Endothelial cell of umbilical vein (primary cell): ENCODE measurements at places on chromosomes 12 and 14.

- H3K36me3 ChIP-seq = no peaks in the 10 kb centered on the region
- no peak for DNase-seq
- no peaks in the 10 kb centered on the region for H3K4me1 ChIP-seq
- H3K4me3 ChIP-seq = no peak overlapping the region
- no peak overlapping the region for H3K27ac ChIP-seq
Measured at GRCh38 chr14:37643701-37644100, 48.3 kb downstream of the TTC6 start.

DNA sequence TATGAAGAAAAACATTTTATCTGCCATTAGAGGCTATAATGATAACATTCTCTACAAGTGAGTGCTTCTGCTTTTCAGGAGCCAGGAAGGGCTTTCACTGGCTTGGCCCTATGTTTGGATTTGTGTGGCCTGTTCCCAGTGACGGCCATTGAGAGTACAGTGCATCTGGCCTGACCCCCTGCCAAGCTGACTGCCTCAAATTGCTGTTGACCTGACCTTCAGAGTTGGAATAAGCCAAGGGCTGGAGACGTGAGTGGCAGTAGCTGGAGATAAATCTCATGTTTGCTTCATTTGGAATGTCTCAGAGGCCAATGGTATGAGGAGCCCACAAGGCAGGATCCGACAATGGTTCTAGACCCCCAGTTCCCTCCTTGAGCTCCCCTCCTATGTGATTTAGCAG is 28.3 kb upstream of the PLEKHG7 start:
- no peaks in the 10 kb centered on the region for H3K4me1 ChIP-seq
- no peak for DNase-seq
- no peak overlapping the region for H3K27ac ChIP-seq
- no peaks in the 10 kb centered on the region for H3K36me3 ChIP-seq

- no peaks in the 10 kb centered on the region for H3K36me3 ChIP-seq
- H3K27ac ChIP-seq = no peak overlapping the region
Measured at GRCh38 chr14:20631023-20631879, 10.2 kb downstream of the OR6S1 start.

- no peak overlapping the region for H3K4me3 ChIP-seq
- H3K36me3 ChIP-seq = peaks cover 3% of the 10 kb centered on the region
- no peak overlapping the region for H3K27ac ChIP-seq
- no peaks in the 10 kb centered on the region for H3K4me1 ChIP-seq
- DNase-seq = peak; percentile 63
- H3K27me3 ChIP-seq = no peaks in the 10 kb centered on the region
Measured at GRCh38 chr12:6735448-6736191, 11.8 kb downstream of the COPS7A start.

GRCh38 chr14:101969481-101969880 is 5.1 kb downstream of the DYNC1H1 start:
- H3K4me1 ChIP-seq = peaks cover 34% of the 10 kb centered on the region
- H3K4me3 ChIP-seq = no peak overlapping the region
- no peak for DNase-seq
- H3K36me3 ChIP-seq = peaks cover 4% of the 10 kb centered on the region
- no peaks in the 10 kb centered on the region for H3K27me3 ChIP-seq
- H3K27ac ChIP-seq = no peak overlapping the region

DNA sequence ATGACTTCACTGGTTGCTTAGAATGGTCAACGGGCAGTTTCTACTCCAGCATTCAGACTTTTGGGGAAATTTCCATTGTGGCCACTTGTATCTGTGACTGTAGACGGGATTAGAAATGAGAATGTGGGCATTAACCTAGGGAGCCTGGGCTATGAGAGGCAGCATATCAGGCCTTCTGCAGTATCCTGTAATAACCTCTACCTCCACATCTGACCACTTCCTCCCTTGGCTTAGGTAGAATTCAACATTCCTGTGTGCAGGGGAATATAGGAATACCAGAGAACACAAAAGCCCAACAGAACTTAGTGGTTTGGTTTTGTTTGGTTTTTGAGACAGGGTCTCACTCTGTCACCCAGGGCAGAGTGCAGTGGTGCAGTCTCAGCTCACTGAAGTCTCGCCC is 76.4 kb upstream of the HOXC13 start:
- H3K36me3 ChIP-seq = no peaks in the 10 kb centered on the region
- no peaks in the 10 kb centered on the region for H3K27me3 ChIP-seq
- H3K4me1 ChIP-seq = no peaks in the 10 kb centered on the region
- no peak overlapping the region for H3K4me3 ChIP-seq

DNA sequence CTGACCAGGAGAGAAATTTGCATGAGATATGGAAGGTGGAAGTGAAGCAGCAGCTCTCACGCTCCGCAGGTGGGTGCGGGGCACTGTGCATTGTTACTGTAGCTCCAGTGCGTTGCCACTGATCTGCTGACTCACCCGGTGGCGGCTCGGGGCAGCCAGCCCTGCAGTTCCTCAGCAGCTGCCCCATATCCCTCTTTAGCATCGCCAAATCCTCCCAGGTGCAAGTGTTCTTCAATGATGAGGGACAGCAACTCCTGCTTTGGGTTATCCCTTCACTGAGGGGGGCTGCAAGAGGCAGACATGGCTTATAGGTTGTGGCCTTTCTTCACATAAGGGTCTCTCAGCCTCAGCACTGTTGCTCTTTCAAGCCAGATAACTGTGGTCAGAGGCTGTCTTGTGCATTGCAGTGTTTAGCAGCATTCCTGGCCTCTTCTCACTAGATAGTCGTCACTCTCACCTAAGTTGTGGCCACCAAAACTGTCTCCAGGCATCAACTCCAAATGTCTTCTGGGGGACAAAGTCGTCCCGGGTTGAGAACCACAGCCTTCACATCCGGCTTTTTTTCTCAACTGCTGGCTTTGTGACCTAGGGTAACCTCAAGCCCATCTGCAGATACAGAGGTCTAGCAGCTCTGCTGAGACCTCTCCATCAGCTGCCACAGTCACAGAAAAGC is 180.8 kb downstream of the EFCAB11 start:
- peak; percentile 12 for DNase-seq
- no peaks in the 10 kb centered on the region for H3K27me3 ChIP-seq
- H3K36me3 ChIP-seq = no peaks in the 10 kb centered on the region
- no peak overlapping the region for H3K27ac ChIP-seq
- H3K4me1 ChIP-seq = peaks cover 34% of the 10 kb centered on the region
- H3K4me3 ChIP-seq = no peak overlapping the region

GRCh38 chr14:79552778-79553177 is 658.5 kb downstream of the DIO2 start:
- no peak overlapping the region for H3K27ac ChIP-seq
- H3K4me3 ChIP-seq = no peak overlapping the region
- no peaks in the 10 kb centered on the region for H3K36me3 ChIP-seq
- no peaks in the 10 kb centered on the region for H3K27me3 ChIP-seq
- no peak for DNase-seq

GRCh38 chr12:120710805-120711296 is 593 bp downstream of the UNC119B start:
- peaks cover 6% of the 10 kb centered on the region for H3K36me3 ChIP-seq
- H3K4me3 ChIP-seq = peak overlapping the region; percentile 56
- H3K4me1 ChIP-seq = peaks cover 13% of the 10 kb centered on the region
- no peaks in the 10 kb centered on the region for H3K27me3 ChIP-seq

GRCh38 chr12:32789916-32790315 is 34.2 kb upstream of the YARS2 start:
- DNase-seq = no peak
- no peaks in the 10 kb centered on the region for H3K4me1 ChIP-seq
- no peak overlapping the region for H3K4me3 ChIP-seq
- no peak overlapping the region for H3K27ac ChIP-seq

- H3K4me1 ChIP-seq = peaks cover 12% of the 10 kb centered on the region
- H3K27me3 ChIP-seq = peaks cover 14% of the 10 kb centered on the region
- no peak for DNase-seq
- no peak overlapping the region for H3K27ac ChIP-seq
- H3K36me3 ChIP-seq = no peaks in the 10 kb centered on the region
Measured at GRCh38 chr12:49843876-49844437, 1.1 kb upstream of the BCDIN3D start.
